ENCODE measurements at places on chromosomes 12 and 14. TPM values are rescaled to one million over a fixed set of nuclear protein-coding genes. Genes with fewer than 3 reads are reported as not detected.
A peak's percentile ranks its signal among the peaks of the same experiment; 100 is the strongest.

GRCh38 chr12:132551641-132552031 lies 58.7 kb downstream of the LRCOL1 start:
- no peak for DNase-seq

DNA sequence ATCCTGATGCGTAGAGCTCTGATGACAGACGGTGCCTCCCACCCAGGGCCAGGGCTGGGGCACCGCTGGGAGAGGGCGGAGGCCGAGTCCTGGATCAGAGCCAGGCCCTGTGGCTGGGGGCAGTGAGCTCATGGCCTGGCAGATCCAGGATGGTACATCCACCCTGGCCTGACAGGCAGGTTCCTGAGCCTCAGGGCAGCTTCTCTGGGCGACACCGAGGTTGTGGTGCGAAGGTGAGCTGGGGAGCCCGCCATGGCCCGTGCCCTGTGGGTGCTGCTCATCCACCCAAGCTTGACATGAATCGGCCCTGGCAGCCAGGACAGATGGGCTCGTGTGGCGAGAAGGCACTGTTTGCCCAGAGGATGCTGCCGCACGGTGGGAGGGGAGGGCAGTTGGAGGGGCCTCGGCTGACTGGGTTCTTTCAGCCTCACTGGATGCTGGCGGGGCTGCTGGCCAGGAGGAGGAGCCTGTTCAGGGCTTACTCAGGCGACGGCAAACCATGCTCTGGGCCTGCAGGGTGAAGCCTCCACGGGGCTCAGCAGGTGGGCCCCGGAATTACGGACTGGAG lies 16.6 kb downstream of the LRTM2 start:
- DNase-seq: no peak

DNA sequence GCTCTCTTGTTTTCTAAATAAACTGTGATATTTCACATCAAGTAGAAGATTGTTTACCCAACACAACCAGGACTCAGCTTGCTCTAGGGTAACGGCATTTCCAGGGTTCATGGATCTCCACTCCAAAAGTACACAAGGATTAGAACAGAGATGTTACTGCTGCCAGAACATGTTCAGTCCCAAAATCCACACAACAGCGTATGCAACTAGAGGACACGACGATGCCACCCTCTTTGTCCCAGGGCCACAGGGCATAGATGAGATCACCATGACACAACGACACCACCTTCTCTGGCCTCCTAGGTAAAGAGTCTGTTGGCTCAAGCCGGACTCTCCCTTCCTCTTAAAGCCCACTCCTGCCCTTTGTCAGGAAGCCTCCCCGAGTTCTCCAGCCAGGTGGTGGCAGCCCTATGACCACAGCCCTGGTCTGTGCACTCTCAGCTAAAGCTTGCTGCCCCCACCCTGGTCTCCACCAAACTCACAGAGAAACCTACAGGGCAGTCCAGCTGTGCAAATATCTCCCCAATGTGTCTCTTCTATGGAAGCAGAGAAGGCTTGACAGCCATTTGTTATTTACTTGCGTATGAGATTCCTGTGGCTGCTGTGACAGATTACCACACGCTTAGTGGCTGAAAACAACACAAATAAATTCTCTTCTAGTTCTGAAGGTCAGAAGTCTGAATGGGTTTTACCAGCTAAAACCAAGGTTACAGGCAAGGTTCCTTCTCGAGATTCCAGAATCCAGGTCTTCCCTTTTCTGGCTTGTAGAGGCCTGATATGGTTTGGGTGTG lies 10.3 kb downstream of the CLMN start:
- no peak for DNase-seq

GRCh38 chr12:79421236-79421740 lies 269.5 kb downstream of the PAWR start:
- DNase-seq: no peak

The CARMIL3 gene
- total RNA-seq: 1.5 TPM

- DNase-seq: no peak
These were observed 13.9 kb upstream of the UBC start for GRCh38 chr12:124928095-124928911.

The GPR137C gene
- total RNA-seq: 0.91 TPM

DNA sequence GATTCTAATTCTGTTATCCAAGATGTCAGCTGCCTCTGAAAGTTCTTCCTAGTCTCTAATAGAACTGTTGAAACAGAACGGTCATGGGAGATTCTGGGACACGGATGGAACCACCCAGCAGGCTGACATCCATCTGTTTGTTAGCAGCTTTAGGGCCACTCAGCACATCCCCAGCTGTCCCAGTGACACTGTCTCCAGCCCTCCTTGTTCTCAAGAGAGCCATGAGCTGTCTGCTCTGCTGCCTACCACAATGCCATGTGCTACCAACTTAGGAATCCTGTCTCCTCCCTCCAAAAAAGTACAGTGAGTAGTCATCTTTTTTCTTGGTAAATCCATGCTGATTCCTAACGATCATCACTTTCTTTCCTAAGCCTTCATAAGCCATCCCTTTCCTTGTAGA lies 130.5 kb downstream of the ZFP36L1 start:
- no peak for DNase-seq

GRCh38 chr12:55996201-55996714 lies 818 bp upstream of the SUOX start:
- peak; percentile 74 for DNase-seq

The FAM222A gene
- total RNA-seq: 3.0 TPM

The OVCH1 gene
- total RNA-seq: not detected

- DNase-seq: no peak
These were observed 1.8 kb upstream of the ZNF839 start for GRCh38 chr14:102317564-102318248.

The SLC8A3 gene
- total RNA-seq: 0.09 TPM

Data from CD8-positive, alpha-beta memory T cell (primary cell).